KBM-7 (cell line): ENCODE measurements at places on chromosomes 16 and 17.

DNA sequence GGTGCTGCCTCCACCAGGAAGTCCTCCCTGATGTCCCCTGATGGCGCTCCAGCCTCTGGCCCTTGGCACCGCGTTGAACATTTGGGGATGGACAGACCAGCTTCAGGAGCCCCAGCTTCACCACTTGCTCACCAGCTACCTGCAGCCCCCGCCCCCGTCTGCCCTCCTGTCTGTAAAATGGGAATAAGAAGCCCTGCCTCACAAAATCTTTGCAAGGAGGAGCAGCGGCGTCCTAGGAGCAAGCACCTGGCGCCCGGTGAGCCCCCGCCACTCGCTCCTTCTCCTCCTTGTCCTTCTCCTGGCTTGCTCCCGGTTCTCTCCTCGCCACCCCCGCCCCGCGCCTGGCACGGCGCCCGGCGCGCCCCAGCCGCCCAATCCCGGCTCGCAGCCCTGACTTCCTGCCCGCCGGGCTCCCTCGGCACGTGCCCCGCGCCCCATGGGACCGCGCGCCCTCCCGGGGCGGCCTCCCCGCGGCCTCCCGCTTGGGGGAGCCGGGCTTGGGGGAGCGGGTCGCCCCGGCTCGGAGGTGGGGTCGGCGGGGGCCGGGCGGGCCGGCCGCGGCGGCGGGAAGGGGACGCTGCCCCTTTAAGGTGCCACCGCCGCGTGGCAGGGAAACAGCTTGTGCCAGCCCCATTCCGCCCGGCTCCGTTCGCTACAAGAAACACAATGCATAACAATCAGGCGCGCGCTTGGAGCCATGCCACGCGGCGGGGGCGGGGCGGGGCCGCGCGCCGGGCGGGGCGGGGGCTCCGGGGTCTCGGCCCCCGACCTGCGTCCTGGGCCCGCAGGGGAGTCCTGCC, 9.1 kb upstream of the PPP1R1B start:
- DNase-seq, result peak; percentile 43

DNA sequence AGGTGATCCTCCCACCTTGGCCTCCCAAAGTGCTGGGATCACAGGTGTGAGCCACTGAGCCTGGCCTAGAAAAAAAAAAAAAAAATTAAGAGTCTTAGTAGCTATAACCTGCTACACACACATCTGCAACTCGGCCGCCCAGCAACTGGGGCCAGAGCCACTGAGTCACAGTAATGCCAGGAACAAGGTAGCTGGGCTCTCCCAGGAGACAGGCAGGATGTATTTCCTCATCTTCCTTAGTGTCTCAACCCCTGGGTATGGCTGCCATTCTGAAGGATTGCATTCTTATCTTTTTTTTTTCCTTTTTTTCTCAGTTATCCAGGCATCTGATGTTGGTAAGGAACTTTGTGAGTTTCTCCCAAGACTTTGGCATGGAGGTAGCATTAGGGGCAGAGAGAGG, 7.1 kb upstream of the PSMD3 start:
- DNase-seq, result no peak

DNA sequence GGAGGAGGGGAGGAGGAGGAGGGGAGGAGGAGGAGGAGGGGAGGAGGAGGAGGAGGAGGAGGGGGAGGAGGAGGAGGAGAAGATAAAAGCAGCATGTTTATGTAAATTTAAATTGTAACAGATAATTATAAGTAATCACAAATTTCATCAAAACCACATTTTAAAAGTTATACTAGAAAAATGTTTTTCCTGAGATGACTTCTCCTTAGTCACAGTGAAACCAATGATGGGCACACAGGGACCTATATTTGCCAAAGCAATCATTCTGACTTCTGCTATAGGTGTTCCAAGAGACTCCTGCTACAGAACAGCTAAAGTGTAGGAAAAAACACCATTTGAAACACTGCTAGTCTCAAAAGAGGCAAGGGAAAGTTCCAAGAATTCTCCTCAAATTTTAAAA, 66.4 kb downstream of the CEP95 start:
- no peak for DNase-seq

GRCh38 chr17:82697808-82698064, 762 bp downstream of the RAB40B start:
- DNase-seq, result no peak

DNA sequence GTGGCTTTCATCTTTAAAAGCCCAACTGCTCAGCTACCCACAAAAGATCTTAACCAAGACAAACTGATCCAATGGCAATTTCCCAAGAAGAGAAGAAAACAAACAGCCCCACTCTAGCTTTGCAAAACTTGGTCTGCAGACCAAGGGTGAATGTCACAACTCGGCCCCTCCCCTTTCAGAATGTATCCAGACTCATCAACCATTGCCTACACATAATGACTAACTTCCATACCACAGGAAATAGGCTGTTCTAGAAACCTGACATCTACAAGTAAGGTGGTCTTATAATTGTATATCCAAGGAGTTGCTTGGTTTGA, 16.0 kb downstream of the DCUN1D3 start:
- DNase-seq, result no peak

- DNase-seq, result no peak
These were observed 45.4 kb upstream of the AQP8 start for GRCh38 chr16:25171390-25171789.

- DNase-seq, result peak; percentile 45
These were observed 77.0 kb downstream of the MRC2 start for GRCh38 chr17:62704381-62704971.

GRCh38 chr17:75743625-75744206, 21.3 kb downstream of the GALK1 start:
- no peak for DNase-seq

DNA sequence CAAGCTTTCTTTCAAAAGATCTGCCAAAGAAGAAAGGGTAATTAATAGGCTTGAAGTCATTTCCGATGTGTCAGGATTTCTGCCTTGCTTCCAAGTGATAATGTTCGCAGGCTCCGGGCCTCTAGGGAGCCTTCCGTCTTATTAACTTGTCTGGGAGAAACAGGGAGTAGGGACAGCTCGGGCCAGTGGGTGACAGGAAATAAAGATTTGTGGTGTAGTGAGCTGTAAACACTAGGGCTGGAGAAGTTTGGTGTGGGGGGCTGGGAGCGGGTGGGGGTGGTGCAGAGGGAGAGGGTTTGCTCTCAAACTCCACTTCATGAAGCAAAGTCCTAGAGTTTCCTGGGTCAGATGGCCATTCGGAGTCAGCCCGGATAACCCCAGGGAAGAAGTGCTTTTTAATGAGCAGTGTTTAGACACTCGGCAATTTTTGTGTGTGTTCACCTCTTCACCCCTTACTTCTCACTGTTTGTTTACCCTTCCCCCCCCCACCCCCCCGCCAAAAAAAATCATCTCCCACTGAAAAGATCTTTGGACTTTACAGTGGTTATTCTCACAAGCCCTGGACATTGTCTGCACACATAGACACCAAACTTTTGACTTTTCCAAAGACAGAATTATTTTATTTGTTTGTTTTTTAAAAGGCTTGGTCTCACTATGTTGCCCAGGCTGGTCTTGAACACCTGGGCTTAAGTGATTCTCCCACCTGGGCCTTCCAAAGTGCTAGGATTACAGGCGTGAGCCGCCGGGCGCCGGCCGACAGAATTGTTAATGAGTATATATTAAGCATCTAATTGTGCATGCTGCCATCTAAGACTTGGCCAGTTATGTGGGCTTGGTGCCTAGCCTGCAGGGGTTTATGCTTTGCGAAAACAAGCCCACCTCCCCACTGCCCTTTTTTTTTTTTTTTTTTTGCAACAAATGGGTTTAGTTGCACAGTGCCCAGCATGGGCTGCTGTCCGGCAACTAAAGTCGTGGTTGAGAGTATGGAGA, 196.4 kb downstream of the CCDC182 start:
- no peak for DNase-seq

GRCh38 chr17:28127196-28127595, 84.7 kb downstream of the NLK start:
- no peak for DNase-seq

DNA sequence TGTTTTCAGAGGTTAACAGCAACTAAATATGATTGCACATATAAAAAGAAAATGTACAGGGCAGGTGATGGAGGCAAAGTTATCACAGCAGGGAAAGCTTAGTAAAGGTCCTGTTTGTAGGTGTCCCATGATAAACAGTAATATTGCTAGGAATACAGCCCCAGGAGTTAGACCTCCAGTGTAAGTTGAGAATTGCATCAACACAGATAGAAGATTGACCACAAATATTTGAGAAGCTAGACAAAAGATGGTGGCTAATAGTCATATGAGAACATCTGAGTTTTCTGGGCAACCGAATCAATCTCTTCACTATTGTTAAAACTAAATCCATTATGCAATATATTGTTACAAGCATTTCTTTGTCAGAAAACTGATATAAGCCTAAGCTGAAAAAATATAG, 152.6 kb downstream of the CDH11 start:
- no peak for DNase-seq

GRCh38 chr17:64661976-64662773, at the start of gene SMURF2:
Gene SMURF2, minus strand, starts transcription at chr17:64662307. Its CDS starts 427 bp downstream, at chr17:64661880.
- DNase-seq, result peak; percentile 65

DNA sequence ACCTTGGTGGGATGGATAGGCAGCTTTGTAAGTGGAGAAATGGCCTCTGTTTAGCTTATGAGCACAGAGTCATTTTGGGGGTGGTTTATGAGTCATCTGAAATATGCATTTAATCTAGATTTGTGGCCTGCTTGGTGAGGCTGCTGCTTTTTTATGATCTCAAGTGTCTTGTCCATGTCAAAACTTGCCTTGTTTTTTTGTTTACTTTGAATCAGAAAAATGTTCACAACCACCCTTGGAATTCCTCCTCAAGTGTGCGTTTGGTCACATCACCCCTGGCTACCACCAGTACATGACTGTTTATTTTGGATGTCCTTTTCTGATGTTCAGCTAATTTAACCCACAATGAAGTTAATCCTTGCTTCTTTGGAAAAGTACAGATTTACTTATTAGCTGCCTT, 64.6 kb downstream of the FTO start:
- no peak for DNase-seq
